ENCODE measurements at places on chromosomes 12 and 14.

DNA sequence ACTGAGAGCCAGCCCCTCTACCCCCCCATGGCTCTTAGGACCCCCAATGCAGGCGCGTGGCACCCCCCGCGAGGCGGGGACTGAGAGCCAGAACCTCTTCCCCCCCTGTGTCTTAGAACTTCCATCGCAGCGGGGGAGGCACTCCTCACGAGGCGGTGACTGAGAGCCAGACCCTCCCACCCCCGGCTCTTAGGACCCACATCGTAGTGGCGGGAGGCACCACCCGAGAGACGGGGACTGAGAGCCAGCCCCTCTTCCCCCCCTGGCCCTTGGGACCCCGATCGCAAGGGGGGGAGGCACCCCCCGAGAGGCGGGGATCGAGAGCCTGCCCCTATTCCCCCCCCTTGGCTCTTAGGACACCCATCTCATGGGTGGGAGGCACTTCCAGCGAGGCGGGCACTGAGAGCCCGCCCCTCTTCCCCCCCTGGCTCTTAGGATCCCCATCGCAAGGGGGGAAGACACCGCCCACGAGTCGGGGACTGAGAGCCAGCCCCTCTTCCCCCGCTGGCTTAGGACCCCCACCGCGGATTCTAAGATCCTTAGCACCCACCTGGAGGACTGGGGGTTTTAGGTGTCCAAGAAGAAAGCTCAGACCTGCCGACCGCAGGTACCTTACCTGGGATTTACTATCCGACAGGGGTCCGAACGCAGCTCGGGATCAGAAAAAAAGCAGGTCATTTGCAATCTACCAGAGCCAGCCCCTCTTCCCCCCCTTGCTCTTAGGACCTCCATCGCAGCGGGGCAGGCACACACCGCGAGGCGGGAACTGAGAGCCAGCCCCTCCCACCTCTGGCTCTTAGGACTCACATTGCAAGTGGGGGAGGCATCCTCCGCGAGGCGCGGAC is 44.9 kb downstream of the DDX11 start:
- DNase-seq: no peak

- DNase-seq: no peak
Observed at GRCh38 chr14:74824997-74825396, 50.9 kb downstream of the PROX2 start.

GRCh38 chr12:87280356-87280755 is 748.8 kb downstream of the C12orf50 start:
- no peak for DNase-seq

DNA sequence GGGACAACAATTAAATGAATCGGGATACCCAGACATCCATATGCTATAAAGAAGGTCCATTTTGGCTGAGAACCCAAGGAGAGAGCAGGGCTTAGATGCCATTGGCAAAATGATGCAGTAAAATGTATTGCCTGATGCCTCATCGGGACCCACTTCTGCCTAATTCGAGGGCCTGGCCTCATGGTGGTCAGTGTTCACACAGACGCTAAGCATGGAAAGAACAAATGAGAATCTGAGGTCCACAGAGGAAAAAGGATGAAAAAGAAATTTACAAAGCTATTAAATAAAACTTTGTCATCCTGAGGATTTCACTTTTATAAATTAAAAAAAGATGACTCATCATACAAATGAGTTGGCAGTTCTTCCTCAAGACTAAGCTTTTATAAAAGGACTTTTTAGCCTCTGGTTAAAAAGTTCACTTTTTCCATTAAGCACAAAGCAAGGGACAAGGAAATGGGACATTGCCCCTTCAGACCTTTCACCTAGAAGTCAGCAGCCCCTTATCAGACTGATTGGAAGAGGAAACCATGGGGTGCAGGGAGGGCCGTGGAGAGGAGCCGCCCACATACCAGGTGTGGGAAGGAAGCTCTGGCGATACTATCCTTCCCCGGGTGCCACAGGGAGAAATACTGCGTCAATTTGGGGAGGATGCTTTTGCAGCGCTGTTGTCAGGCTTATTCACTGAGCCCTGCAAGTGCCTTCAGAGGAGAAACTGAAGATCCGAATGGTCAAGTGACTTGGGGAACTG is 176.0 kb downstream of the EGLN3 start:
- no peak for DNase-seq

DNA sequence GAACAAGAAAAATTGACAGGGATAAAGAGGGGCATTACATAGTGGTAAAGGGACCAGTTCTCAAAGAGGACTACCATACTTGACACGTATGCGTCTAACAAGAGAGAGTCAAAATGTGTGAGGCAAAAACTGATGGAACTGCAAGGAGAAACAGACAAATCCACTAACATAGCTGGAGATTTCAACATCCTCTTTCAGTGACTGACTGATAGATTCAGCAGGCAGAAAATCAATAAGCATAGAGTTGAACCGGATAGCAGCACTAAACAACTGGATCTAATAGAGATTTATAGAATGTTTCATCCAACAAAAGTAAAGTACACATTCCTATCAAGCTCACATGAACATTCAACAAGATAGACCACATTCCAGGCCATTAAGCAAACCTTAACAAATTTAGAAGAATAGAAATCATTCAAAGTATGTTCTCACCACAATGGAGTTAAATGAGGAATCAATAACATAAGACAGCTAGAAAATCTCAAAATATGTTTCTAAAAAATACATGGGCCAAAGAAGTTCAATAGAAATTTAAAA is 16.1 kb upstream of the CRACR2A start:
- DNase-seq: no peak

GRCh38 chr12:82458101-82458500 is 99.8 kb downstream of the METTL25 start:
- DNase-seq: no peak

- no peak for DNase-seq
Observed at GRCh38 chr14:85319101-85319500, 210.8 kb upstream of the FLRT2 start.

DNA sequence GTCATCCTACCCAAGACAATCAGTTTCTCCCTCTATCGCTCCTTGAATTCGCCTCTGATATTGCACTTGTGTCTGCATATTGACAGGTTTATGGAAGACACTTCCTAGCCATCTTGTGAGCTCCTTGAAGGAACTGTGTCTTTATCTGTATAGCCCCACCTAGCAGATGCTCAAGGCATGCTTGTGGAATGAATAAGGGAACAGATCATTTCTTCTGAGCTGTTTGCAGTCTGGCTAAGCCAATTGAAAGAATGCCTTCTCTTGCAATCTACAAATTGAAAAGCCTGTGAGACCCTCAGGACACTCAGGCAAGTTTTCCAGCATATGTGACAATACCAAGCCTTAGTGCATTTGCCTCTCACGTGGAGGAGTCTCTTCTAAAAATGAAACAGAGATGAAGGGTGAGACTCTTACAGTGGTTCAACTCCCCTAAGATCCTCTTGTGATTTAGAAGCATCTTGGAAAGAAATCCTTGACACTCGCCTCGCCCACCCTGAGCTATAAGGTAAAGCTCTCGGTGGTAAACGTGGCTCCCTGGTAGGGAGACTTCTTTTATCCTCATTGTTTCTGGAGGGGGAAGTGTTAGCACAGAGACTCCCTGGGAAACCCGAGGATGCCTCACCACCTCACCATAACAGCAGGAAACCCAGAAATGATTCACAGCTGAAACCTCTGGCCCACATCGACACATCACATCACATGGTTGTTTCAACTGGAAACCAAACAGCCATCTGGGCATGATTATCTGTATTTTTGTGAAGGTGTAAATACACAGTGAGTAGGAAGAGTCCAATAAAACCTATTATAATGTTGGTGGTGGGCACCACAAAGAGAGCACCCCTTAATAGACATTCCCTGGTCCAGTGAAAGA is 112.3 kb upstream of the BCL2L14 start:
- DNase-seq: no peak

DNA sequence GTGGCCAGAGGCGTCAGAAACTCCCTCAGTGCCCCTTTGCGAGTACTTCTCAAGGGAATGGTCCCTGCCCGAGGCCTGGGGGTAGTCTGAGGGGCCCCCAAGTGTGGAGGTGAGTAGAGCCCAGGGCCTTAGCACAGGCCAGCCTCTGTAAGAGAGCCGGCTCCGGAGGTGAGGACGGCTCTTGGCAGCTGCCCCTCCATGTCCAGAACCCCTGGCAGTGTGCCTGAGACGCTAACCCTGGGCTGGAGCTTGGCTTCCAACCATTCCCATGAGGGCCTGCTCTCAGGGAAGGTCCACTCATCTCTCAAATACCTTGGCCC is 61.7 kb downstream of the PRMT8 start:
- no peak for DNase-seq

DNA sequence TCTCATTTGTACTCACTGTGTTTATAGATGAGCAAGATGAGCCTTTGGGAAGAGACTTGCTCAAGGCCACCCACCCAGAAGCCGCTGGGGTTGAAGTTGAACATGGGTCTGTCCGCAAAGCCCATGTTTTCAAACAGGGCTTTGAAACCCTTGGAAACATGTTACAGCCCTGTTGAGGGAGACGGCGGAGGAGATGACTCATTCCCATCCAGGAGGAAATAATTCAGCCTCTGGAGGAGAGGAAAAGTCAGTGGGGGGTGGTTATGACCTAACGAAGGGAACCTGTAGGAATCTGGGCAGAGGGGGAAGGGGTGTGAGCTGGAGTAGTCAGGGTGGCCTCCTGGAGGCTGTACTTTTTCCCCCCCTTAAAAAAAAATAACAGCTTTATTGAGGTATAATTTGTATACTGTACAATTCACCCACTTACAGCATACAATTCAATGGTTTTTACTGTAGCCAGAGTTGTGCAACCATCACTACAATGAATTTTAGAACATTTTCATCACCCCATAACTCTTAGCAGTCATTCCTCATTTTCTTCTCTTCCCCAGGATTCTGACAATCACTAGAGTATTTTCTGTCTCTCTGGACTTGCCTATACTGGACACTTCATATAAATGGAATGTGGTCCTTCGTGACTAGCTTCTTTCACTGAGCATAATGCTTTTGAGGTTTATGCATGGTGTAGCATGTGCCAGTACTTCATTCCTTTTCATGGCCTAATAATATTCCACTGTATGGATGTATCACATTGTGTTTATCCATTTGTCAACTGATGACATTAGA is 1.9 kb upstream of the RIN3 start:
- DNase-seq: no peak

DNA sequence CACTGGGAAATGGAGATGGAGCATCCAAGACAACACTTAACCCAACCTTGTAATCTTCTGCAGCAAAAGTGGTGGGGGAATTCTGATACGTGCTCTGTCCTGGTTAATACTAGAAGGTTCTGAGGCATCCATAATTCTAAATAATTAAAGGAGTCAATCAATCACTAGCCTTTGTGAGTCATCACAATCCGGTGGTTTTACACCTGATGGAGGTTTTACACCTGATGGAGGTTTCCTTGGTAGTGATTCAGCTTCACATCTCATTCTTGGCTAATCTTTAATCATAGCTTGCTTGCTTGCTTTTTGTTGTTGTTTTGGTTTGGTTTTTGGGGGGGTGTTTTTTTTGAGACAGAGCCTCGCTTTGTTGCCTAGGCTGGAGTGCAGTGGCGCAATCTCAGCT is 343.4 kb downstream of the DPF3 start:
- no peak for DNase-seq

GRCh38 chr14:92555465-92556111 is 42.0 kb downstream of the RIN3 start:
- DNase-seq: no peak

- no peak for DNase-seq
Observed at GRCh38 chr12:6457220-6457945, 5.5 kb downstream of the TAPBPL start.

- DNase-seq: no peak
Observed at GRCh38 chr14:103535081-103535890, 6.3 kb downstream of the TRMT61A start.

GRCh38 chr12:108320507-108321293 is 18.4 kb downstream of the CMKLR1 start:
- no peak for DNase-seq

- no peak for DNase-seq
Observed at GRCh38 chr12:39267886-39268285, 175.0 kb downstream of the KIF21A start.

- no peak for DNase-seq
Observed at GRCh38 chr12:41213648-41214047, 25.5 kb downstream of the PDZRN4 start.

GRCh38 chr12:83141460-83141994 is 454.8 kb downstream of the TMTC2 start:
- no peak for DNase-seq

DNA sequence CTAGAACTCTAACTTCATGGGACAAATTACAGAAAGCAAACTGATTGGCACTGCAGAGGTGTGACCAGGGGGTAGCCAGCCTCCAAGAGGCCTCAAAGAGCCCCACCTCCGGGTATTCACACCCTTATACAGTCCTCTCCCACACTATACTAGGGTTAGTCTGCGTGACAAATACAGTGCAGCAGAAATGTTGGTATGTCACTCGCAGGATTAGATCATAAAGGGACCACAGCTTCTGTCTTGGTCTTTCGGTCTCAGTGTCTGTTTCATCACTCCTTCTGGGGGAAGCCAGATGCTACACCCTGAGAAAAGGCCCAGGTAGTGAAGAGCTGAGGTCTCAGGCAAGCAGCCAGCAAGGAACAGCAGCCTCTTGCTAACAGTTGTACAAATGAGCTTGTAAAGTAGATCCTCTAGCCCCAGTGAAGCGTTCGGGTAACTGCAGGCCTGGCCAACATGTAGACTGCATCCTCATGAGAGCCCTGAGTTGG is 68.9 kb upstream of the SAV1 start:
- DNase-seq: no peak

DNA sequence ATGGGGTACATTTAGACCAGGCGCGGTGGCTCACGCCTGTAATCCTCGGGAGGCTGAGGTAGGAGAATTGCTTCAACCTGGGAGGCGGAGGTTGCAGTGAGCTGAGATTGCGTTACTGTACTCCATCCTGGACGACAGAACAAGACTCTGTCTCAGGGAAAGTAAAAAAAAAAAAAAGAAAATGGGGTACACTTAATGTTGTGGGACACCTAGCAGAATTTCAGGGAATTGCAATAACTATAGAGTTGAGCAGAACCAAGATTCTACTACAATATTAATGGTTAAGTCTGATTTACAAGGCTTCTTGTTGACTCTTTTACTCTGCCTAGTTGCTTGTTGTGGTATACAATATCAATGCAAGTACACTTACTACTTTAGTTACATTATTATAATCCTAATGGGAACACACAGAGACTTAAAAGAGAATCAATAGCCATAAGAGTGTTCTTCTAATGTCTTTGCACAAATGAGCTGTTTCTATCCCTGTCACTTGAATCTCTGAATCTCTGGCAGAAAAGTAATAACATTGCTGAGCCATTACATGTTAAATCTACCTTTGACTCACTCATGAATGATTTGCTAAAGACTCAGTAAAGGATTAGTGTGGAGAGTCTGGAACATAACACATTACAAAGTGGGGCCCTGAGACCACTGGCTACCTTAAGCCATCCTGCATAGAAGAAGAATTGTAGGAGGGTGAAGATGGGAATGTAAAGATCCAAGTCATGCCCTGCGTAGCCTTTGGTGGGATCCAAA is 22.7 kb downstream of the BEST3 start:
- DNase-seq: no peak

GRCh38 chr12:3656946-3657622 is 95.8 kb downstream of the CRACR2A start:
- DNase-seq: no peak

Data from pancreas (tissue), 10 donors.